ENCODE measurements at places on chromosomes 12 and 14.

GRCh38 chr14:97948841-97949240 is 1151.7 kb downstream of the VRK1 start:
- DNase-seq: no peak

DNA sequence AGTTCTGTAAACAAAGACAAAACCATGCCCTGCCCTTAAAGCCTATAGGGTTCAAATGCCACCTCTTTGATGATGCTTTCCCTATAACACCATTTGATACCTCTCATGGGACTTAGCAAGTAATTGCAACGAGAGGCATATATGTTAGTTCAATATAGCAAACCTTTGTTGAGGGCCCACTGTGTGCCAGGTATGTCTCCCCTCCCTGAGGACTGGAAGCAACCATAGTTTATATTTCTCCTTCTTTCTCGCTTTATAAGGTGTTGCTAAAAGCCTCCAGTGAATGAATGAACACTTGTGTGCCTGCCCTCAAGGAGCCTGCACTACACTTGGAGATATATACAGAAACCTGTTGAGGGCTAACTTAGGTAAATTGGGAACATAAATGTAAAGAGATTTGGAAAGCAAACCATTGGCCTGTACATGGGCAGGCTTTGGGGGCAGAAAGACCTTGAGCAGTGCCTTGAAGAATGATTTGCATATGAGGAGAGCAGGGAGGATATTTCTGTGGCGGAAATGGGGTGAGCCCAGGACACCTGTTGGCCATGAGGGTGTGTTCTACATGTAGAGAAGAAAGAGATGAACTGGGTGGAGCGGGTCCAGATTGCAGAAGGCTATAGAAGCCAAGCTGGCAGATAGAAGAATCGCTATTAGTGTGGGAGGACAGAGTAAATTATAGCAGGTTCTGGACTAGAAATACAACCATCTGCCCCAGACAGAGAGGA is 1.8 kb upstream of the CKAP4 start:
- DNase-seq: no peak

- no peak for DNase-seq
Measured at GRCh38 chr12:121115530-121115929, 17.1 kb upstream of the P2RX7 start.

- no peak for DNase-seq
Measured at GRCh38 chr14:53386362-53386761, 233.2 kb upstream of the DDHD1 start.

DNA sequence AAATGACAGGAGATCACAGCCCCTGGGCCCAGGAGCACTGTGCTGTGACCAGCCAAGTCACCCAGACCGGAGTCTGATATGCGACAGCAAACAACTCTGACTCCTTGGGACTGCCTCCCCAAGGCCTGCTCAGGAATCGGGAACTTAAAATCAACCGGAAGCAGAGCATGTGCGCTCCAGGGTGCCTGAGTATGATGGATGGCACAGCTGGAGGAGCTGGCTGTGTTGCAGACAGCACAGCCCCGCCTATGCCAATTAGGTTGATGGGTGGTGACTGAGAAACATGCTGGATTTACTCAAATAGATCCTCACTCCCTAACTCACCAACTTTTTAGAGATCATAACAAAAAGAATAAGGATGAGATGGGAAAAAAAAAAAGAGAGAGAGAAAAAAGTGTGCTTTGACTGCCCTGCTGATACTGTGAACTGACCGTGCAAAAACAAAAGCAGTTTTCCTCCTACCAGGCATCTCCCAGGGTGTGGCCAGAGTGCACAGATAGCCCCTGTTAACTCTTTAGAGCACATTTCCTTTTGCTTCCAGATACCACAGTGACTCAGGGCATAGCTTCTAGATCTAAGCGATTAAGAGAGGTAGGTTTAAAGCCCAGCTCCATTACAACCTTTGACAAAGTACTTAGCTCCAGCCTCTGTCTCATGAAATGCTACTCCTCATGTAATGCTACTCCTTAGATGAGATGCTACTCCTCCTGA is 27.4 kb upstream of the STON2 start:
- peak; percentile 53 for DNase-seq

DNA sequence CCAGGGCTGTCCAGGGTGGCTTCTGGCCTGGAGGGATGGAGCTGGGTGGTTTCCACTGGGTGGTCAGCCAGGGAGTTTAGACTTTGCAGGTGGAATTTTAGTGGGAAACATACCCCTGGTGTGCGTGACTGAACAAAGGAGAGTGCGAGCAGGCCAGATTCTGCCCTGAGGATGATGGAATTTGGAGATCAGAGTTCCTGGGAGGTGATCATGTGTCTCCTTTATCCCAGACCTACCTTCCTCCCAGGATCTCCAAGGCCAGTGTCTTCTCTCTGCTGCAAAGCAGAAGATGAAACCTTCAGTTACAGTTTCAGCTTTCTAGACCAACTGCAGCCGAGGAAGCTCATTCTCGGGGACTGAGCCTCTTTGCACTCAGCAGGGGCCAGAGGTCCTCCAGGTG is 33.2 kb downstream of the RPH3A start:
- DNase-seq: no peak

GRCh38 chr12:102026728-102027127 is 35.1 kb downstream of the WASHC3 start:
- DNase-seq: no peak

DNA sequence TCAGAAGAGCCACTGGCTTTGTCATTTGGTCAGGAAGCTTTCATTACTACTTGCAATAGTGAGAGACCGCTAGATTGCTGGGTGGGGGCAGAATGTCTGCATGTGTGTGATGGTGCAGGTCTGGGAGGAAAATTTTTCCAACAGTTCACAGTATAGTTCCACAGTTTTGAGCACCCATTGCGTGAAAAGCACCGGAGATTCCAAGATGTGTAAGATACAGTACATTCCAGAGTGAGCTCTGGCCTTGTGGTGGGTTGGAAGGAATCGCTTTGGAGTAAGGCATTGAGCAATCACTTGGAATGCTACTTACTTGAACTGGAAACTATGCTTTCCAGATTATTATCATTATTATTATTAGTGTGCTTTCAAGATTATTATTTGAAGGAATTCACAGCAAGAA is 47.6 kb upstream of the FRMD6 start:
- no peak for DNase-seq

GRCh38 chr14:59175404-59175803 is 13.1 kb upstream of the DAAM1 start:
- DNase-seq: no peak

DNA sequence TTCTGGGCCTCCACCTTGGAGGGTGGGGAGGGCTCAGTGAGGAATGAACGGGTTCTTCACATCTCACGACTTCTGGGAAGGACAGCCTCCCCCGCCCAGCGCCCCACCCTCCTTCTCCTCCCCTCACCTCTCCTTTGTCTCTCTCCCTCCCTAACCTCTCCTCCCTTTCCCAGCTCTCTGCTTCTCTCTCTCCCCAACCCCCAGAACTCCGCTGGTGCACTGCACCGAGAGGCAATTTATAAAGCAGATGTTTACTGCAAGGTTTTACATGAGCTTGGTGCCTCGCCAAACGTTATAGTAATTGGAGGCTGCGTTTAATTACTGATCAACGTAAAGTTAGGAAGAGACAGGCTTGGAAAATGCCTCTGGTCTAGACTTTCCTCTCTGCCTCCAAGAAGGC is 42.9 kb upstream of the FAM222A start:
- no peak for DNase-seq

GRCh38 chr12:13209436-13210235 is 13.1 kb downstream of the EMP1 start:
- DNase-seq: peak; percentile 82

DNA sequence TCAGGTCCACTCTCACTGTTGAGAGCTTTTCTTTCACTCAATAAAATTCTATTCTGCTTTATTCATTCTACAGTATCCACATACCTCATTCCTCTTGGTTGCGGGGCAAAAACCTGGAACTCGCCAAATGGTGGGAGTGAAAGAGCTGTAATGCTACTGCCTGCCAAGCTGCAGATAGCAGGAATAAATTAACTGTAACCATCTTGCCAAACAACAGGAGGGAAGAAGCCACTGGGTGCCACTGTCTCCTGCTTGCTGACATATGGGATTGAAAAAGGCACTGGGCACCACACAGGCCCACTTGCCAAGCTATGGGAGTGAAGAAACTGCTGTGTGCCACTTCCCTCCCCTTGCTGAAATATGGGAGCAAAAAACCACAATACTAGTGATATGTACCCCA is 111.9 kb upstream of the CNTN1 start:
- DNase-seq: no peak

All from inflammatory macrophage treated with lipopolysaccharide for 4 hours (primary cell).